Thymus (tissue), 14 donors: ENCODE measurements at places on chromosomes 1 and 21. TPM values are rescaled to one million over a fixed set of nuclear protein-coding genes. Genes with fewer than 3 reads are reported as not detected.

- DNase-seq = no peak
Measured at GRCh38 chr1:196638466-196638865, 13.4 kb upstream of the CFH start.

- peak; percentile 51 for DNase-seq
Measured at GRCh38 chr21:38805328-38806152, at the start of gene ETS2. Gene ETS2, plus strand, starts transcription at chr21:38805929. Its CDS starts 4,106 bp downstream, at chr21:38810035.

GRCh38 chr21:44730951-44731579 lies 19.7 kb upstream of the TSPEAR start:
- DNase-seq = no peak

DNA sequence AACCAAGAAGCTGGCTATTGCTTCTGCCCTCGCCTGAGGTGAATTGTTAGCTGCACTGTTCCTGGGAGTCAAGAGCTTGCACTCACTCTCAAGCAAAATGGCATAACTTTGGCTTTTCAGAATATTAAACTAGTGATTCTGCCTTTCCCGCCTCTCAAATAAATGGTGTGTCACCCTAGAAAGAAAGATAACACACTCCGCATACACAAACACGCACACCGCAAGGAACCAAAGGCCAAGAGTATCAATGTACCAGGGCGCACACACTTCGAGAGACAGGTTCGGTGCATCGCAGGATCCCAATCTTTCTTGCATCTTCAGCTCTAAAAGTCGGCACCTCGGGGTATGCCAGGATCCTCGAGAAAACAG lies 470 bp upstream of the RTCA start:
- no peak for DNase-seq

DNA sequence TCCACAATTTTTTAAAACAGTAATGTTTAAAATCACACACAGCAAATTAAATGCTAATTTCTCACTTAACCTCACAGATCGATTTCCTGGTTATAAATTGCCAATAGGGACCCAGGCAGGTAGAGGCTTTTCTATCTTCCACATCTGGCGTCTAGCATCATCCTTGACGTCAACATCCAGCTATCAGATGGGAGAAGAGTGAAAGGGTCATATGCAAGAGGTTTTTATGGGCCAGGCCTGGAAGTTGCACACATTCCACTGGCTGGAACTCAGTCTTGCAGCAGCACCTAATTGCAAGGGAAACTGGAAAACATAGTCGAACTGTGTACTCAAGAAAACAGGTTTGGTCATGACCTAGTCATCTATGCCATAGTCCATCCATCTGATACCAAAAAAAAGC lies 6.0 kb upstream of the EEIG2 start:
- DNase-seq = no peak

- DNase-seq = no peak
Measured at GRCh38 chr21:43879348-43880110, 14.5 kb downstream of the AGPAT3 start.

DNA sequence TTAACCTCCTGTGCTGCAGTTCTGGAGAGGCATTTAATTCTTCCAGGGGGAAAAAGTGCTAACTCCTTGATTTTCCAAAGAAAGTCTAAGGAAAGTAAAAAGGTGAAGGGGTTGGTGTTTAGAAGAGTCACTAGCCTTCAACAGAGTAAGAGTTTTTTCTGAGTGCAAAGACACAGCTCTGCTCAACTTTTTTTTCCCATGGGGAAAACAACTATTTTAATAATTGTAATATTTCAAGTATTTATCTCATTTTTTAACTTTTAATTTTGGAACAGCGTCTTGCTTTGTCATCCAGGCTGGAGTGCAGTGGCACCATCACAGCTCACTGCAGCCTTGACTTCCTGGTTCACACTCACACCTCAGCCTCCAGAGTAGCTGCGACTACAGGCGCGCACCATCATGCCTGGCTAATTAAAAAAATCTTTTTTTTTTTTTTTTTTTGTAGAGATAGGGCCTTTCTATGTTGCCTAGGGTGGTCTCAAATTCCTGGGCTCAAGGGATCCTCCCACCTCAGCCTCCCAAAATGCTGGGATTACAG lies 202.6 kb downstream of the APP start:
- DNase-seq = peak; percentile 5

DNA sequence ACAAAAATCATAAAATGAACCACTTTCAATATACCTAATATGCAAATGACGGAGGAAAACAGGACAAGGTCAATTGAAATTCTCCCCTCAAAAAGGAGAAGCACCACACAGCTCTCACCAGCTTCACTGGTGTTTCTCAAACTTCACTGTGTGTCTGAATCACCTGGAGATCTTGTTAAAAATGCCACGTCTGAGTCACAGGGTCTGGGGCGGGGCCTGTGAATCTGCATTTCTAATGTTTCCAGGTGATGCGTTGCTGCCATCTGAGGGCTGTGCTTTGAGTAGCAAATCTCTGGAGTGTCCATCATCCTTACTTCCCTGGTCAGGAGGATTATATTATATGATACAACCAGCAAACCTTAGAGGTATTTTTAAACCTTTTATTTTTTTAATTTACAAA lies 9.0 kb downstream of the CLDN19 start:
- no peak for DNase-seq

- no peak for DNase-seq
Measured at GRCh38 chr1:204920511-204920910, 49.8 kb downstream of the NFASC start.

GRCh38 chr1:33195556-33195955 lies 13.7 kb upstream of the TRIM62 start:
- no peak for DNase-seq

- DNase-seq = no peak
Measured at GRCh38 chr21:39851002-39851618, 16.1 kb upstream of the PCP4 start.

DNA sequence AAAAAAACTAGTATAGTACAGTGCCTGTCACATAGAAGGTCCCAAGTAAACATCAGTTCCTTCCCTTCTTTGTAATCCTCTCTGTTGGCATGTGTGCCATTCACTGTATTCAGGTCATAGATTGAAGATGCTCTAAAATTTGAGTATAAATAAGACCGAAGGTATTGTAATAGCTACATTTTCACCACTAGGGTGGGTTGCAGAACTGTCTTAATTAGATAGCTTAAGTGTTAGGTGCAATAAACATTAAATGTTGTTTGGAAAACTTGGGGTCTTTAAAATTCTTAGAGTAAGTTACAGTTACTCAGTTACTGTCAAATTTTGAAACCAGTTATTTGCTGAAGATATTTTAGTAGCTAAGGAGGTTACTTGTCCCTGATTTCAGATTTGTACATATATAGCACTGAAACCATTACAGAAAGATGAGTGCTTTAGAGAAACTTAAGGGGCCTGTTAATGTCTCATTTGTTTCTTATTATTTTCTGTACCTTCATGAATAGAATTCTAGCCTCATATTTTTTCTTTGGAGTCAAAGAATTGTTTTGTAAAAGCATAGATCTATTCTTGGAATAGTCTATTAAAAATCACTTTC lies 24.3 kb downstream of the PER3 start:
- no peak for DNase-seq

DNA sequence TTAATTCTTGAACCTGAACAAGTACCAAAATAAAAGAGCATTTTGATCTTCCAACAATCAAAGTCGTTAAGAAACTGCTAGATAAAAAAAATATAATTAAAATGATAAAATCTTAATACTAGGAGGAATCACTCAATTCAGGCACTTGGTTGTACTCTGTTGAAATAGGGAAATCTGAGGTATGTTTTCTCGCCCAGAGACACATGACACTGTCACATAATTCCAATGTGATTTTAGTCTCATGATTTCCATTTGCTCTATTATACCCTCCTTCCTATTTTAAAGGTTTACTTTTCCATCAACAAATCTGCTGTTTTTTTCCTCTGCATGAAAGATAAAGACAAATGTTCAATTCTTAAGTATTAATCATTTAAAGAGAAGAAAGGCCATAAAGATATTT lies 97.6 kb downstream of the ZZZ3 start:
- no peak for DNase-seq

DNA sequence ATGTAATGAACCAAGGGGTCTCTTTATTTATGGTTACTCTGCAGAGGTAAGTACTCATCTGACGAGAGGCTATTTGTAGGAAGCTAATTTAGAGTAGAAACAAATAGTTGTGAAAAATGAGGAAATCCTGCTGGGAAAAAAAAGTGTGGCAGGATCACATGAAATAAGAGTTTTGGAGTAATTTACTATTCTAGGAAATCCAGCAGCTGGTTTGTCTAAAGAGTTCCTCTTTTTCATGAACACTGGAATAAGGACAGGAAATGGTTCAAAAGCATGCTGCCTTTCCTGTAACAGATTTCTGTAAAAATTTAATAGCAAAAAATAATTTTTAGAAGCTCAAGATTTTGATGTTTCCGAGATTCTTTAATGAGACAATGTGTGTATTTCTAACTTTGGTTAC lies 177.3 kb downstream of the CHRM3 start:
- no peak for DNase-seq

DNA sequence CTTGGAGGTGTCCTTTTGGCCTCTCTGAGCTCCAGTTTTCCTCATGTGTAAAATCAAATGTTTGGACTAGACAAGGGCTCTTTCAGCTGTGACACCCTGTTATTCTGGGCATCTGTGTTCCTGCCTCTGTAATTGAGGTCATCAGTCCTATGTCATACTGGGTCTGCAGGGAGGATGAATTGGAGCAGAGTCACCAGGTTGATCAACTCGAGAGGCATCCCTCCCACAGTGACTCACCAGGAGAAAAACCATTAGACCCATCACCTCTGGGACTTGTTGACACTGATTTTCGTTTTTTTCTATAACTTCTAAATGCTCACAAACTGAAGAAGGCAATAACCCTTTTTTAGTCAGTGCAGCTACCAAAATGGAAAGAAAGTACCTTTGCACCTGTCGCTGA lies 82.2 kb downstream of the ST6GALNAC5 start:
- no peak for DNase-seq

- DNase-seq = no peak
Measured at GRCh38 chr1:203629016-203629506, 2.4 kb downstream of the ATP2B4 start.

RHD gene
- 0.09 TPM for polyA plus RNA-seq

CYP4Z1 gene
- polyA plus RNA-seq = 1.7 TPM

FGR gene
- 38.7 TPM for polyA plus RNA-seq

CACNA1S gene
- polyA plus RNA-seq = 0.05 TPM

CRYAA gene
- 2.3 TPM for polyA plus RNA-seq

S100A9 gene
- 1,119 TPM for polyA plus RNA-seq
